ENCODE measurements at places on chromosomes 11 and 22. TPM values are rescaled to one million over a fixed set of nuclear protein-coding genes. Genes with fewer than 3 reads are reported as not detected.

Gene MB
- total RNA-seq = 0.82 TPM

Gene C1QTNF5
- 3.4 TPM for total RNA-seq

Gene EPS8L2
- total RNA-seq = 6.8 TPM

Gene FAM180B
- not detected for total RNA-seq

Gene SAAL1
- 32.6 TPM for total RNA-seq

Gene EXPH5
- 8.8 TPM for total RNA-seq

DNA sequence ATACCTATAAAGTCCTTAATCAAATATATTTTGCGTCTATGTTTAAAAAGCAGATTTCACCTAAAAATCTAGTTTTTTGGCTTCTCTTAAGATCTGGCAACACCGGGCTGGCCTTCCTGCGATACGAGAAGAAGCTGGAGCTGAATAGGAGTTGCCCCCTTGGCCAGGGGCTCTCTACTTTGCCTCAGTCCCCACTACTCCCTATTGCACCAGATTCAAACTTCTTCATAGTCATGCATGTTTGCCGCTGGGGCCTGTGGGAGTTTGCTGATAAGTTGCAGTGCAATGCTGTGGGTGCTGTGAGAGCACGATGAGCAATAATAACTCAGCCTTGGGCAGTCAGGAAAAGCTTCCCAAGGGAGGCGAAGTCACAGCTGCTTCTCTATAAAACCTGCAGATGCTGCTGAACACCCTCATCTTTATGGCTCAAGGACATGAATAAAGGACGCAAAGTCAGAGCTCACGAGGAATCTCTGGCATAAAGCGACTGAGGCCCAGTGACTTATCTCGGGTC lies 15.2 kb upstream of the EIF3D start:
- DNase-seq = no peak

GRCh38 chr11:76723142-76723541 lies 52.6 kb upstream of the LRRC32 start:
- DNase-seq = no peak

DNA sequence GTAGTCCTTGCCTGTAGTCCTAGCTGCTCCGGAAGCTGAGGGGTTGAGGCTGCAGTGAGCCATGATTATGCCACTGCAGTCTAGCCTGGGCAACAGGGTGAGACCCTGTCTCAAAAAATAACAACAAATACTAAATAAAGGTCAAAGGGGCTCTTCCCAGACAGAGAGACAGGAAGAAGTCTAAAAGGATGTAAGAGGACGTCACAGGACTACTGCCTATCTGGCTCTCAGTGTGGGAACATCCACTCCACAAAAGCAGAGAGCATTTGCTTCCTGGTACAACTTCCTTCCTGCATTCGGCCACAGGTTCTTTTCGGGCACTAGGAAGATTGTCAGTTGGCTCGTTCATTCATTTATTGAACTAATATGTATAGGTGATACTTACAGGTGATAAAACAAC lies 110.6 kb downstream of the SGSM3 start:
- no peak for DNase-seq

GRCh38 chr11:86370171-86370570 lies 4.5 kb upstream of the CCDC81 start:
- no peak for DNase-seq

- DNase-seq = peak; percentile 76
These were observed 673 bp downstream of the CDON start for GRCh38 chr11:126061707-126062678.

DNA sequence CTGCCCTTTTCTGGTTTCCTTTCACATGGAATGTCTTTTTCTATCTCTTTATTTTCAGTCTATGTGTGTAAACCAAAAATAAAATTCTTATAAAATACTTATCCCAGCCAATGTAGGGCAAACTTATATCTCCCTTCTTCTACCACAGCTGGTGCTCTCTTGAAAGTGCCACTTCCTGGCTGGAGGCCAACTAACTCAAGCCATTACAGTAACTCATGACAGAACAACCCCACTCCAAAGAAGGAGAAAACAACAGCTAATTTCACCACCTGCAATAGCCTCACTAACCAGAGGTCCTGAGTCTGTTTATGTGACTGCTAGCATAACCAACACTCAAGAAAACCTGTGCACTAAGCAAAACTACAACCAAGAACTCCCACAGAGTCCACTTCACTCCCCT lies 74.9 kb upstream of the DBX1 start:
- DNase-seq = no peak

- peak; percentile 86 for DNase-seq
These were observed 48.9 kb upstream of the CDON start for GRCh38 chr11:126111458-126112116.

DNA sequence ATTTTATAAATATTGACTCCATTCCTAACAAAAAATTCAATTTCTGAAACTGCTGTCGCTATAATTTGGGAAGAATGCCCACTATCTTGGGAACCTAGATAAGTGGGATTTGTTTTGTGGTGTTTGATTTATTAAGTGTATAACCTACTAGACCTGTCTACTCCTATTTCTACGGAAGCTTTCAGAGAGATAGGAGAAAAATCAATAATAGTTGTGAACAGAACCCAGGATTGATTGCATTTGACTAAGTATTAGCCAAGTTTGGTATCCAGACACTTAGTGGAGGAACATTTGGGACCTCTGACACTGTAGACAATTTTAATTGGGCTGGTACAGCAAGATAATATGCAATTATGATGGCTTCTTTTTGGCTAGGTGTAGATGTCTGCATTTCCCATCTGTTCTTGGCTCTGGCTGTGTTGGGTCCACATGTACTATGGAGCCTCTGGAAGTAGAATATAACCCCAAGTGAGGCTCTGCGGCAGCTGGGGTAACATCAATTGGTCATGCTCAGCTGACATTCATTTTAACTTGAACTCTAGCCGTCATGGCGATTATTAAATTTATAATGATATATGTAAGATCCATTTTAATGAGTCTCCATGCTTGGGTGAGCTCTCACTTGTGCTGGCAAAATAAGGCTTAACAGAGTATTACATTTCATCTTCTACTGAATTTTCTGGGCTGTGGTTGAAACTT lies 111.5 kb upstream of the E2F8 start:
- no peak for DNase-seq

GRCh38 chr11:107847184-107847583 lies 11.4 kb downstream of the SLC35F2 start:
- no peak for DNase-seq

GRCh38 chr22:42874010-42874409 lies 16.9 kb upstream of the ARFGAP3 start:
- DNase-seq = no peak

GRCh38 chr11:33919645-33920044 lies 27.8 kb upstream of the LMO2 start:
- DNase-seq = no peak

DNA sequence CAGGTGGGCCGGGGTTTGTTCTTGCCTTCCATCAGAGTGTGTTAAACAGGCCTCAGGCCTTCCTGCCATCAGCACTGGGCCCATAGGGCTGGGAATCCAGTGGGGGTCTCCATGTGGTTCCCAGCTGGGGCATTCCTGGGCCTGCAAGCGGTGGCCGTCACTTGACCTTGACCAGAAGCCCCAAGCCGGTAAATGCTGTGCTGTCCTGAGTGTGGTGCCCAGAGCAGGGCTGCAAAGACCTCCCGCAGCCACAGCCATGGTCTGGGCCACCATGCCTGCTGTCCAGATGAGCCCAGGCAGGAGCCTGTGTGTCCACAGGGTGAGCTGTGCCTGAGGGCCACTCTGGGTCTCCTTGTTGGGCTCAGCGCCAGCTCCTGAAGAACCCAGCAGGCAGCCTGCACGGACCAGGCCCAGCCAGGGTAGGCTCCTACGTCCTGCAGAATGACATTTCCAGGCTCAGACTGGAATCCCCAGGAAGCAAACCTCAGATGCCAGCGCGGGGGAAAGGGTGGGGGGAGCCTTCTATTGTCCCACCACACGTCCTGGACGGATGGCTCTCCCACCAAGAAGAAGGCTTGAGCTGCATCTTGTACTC lies 117.3 kb downstream of the KCNQ1OT1 start:
- DNase-seq = no peak

DNA sequence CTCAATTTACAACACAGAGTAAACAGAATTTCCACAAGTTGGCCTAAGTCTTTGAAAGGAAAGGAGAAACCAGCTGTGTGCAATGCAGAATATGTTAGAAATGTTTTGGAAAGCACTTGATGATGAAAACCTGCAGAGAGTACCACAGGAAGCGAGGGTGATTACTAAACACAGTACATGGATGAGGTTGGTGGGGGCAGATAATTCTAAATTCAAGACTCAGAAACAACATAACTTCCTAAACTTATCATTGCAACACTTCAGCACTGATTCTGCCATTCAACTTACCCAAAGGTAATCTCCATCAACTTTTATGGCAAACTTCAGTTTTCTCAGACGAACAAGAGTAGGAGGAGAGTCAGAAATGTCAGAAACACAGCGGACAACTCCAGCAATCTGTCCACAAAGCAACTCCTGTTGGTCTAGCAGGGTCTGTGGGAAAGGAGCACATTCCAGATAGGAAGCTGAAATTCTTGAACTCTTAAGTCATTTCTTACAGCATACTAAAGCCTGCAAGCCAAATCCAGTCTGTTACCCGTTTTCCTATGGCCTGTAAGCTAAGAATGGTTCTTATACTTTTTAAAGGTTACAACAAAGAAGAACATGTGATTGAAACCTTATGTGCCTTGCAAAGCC lies 6.8 kb downstream of the HPS4 start:
- DNase-seq = no peak

Measured in cerebellum (tissue), 4 donors.